Activated naive CD8-positive, alpha-beta T cell treated with anti-CD3 and anti-CD28 coated beads, Interleukin-2, amount 50 U/mL, for 16 hours (primary cell): ENCODE measurements at places on chromosomes 12 and 14.

DNA sequence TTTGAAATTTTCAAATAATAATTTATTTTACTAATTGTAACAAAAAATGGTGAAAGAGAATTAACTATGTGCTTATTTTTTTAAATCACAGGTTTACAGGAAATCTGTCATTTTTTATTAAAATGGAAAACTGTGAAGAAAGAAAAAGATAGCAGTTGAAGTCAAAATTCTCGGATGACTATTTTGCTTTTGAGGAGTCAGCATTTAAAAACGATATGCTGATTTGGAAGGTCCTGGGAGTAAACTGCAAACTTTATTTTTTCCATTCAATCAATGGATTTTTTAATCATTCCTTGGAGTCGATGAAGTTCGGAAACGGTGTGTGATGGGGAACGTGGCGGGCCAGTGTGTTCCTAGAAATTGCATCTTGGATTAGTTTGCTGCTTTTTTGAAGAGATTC is 258.9 kb upstream of the NAV3 start:
- DNase-seq = no peak

DNA sequence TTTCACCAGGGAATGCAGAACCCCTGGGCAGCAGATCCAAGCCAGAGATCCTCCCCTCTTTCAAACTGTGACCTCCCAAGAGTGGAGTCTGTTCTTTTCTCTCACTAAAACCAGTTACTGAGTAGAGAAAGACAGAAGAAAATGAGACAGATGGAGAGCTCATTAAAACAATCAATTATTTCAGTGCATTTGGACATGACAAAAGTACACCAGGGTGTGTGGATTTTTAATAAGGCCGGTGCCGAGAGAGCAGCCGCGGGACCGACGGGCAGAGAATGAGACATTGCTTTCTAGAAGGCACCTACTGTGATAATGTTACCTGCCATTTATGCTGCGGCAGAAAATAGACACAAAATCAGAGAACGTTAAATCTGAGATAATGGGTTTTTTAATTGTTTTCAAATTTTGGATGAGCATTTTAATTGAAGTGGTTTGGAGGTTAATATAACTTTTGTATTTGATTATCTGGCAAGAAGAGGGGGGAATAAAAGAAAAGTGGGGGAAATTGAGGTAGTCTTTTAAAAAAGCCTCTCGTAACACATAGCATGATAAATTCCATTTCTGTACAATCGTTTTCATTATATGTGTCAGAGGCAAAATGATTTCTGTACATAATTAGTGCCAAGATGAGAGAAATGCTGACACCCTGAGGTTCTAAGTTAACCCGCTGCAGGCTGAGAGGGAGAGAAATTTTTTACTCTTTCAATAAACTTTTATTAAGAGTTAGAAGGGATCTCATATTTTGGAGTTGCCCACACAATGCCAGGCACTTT is 70.8 kb downstream of the HSPB8 start:
- no peak for DNase-seq

- DNase-seq = peak; percentile 43
Measured at GRCh38 chr14:69625299-69626131, 14.1 kb downstream of the SUSD6 start.

- no peak for DNase-seq
Measured at GRCh38 chr12:9707356-9707755, 25.5 kb downstream of the CLECL1 start.

GRCh38 chr14:68127166-68127565 is 307.6 kb downstream of the RAD51B start:
- DNase-seq = no peak

GRCh38 chr14:78764240-78764639 is 594.1 kb downstream of the NRXN3 start:
- no peak for DNase-seq
